Left renal cortex interstitium (tissue), 4 donors: ENCODE measurements at places on chromosomes 5 and 9. TPM values are rescaled to one million over a fixed set of nuclear protein-coding genes. Genes with fewer than 3 reads are reported as not detected.

FIBCD1 gene
- polyA plus RNA-seq = 0.32 TPM

PCDHAC2 gene
- polyA plus RNA-seq = 0.62 TPM

DAB2 gene
- 148 TPM for polyA plus RNA-seq

HOMER1 gene
- 26.6 TPM for polyA plus RNA-seq

ZNF484 gene
- polyA plus RNA-seq = 10.1 TPM

HK3 gene
- polyA plus RNA-seq = 0.83 TPM

PTGDS gene
- 80.6 TPM for polyA plus RNA-seq

HTR4 gene
- 0.11 TPM for polyA plus RNA-seq

SPINK13 gene
- polyA plus RNA-seq = 0.58 TPM

CDC20B gene
- 0.64 TPM for polyA plus RNA-seq

KCNV2 gene
- polyA plus RNA-seq = 0.19 TPM

PCDHGB3 gene
- polyA plus RNA-seq = 1.9 TPM

SPATA31D4 gene
- polyA plus RNA-seq = not detected

LCN12 gene
- 18.5 TPM for polyA plus RNA-seq

ANGPTL2 gene
- 6.8 TPM for polyA plus RNA-seq

KLF4 gene
- polyA plus RNA-seq = 9.2 TPM

MED27 gene
- 22.3 TPM for polyA plus RNA-seq

ADAMTSL2 gene
- polyA plus RNA-seq = 2.2 TPM

NSA2 gene
- polyA plus RNA-seq = 220 TPM

OBP2B gene
- polyA plus RNA-seq = 0.28 TPM

RNF224 gene
- 3.6 TPM for polyA plus RNA-seq

GAPVD1 gene
- polyA plus RNA-seq = 38.2 TPM

CAMK4 gene
- 6.1 TPM for polyA plus RNA-seq

CCDC152 gene
- 12.2 TPM for polyA plus RNA-seq

CNTRL gene
- polyA plus RNA-seq = 28.2 TPM

CTXN3 gene
- polyA plus RNA-seq = not detected

KCNIP1 gene
- polyA plus RNA-seq = 10.7 TPM

FSD1L gene
- 9.4 TPM for polyA plus RNA-seq

MEIKIN gene
- not detected for polyA plus RNA-seq

SHOC1 gene
- 1.4 TPM for polyA plus RNA-seq

NEUROG1 gene
- not detected for polyA plus RNA-seq

DNAH5 gene
- polyA plus RNA-seq = 3.4 TPM
